DMS 273 treated with DMSO at 0.1 percent for 48 hours (cell line): ENCODE measurements at places on chromosomes 11 and 22.

GRCh38 chr11:46445920-46446771 is 54.6 kb upstream of the CHRM4 start:
- DNase-seq, result no peak

DNA sequence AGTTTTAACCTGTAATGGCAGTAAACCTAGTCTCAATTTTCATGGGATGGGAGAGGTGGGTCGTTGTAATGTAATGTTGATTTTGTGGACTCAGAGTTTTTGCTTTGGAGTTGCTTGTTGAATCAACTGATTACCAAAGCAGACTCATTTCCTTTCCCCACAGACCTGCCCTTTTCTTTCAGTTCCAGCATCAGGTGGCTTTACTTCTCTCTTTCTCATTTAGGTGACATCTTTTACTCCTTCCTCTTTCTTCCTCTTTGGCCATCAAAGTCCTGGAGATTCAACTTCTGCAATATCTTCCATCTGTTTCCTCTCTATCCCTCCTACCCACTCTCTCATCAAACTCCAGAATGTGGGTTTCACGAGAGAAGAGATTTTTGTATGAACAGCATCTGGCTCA is 313.9 kb downstream of the TMEM135 start:
- no peak for DNase-seq

GRCh38 chr22:44735518-44736428 is 16.6 kb upstream of the ARHGAP8 start:
- DNase-seq, result no peak

DNA sequence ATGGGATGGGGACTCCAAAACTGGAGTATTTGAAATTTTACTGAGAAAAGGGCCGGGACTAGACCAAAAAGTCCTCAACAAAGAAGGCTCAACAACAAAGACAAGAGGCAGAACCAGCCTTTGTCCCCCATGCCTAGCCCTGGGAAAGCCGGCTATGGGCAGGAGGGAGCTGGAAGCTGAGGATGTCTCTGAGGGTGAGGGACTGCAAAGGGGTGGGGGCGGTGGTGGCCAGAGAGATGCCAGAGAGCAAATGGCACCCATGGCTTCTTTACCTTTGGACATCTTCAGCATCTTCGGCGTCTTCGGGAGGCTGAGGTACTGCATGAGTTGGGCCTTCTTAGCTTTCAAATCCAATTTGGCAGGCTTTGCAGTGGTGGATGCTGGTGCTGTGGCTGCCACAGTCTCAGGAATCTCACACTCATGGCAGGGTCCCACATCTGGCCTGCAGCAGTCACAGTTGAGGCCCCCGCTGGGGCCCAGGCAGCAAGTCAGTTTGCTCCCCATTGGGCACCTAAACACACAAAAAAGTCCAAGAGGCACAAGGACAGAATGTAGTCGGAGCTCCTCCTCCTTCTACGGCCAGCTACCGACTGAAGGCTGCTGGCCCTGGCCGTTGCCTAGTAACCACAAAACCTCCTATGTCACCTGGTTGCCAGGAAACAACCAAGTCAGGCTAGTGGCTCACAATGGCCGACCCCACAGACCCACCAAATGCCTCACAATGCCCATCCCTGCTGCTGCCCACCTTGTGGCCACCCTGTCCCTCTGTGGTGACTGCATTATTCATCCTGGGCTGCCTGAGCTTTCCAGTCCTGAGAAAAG is at the start of gene C22orf42:
Gene C22orf42, minus strand, starts transcription at position 592 of the 822 bp plus-strand sequence. Its CDS starts 88 bp downstream, at position 504.
- no peak for DNase-seq

DNA sequence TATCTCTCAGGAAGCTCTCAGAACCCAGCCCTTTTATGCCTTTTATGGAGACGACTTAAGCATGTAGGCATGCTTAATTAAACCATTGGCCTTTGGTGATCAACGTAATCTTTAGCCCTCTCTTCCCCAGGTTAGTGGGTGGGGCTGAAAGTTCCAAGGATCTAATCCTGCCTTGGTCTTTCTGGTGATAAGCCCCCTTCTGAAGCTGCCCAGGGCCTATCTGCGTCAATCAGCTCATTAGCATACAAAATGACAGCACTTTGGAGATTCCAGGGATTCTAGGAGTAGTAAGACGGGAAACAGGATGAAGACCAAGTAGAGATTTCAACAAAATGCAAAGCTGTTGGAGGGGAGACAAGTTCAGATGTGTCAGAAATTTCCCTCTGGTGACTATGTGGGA is 3.1 kb downstream of the FAM118A start:
- no peak for DNase-seq
